ENCODE measurements at places on chromosomes 13 and 19.

- DNase-seq = peak; percentile 52
These were observed 163.5 kb downstream of the KATNAL1 start for GRCh38 chr13:30143666-30144400.

GRCh38 chr19:12840091-12841079 lies 2.1 kb downstream of the MAST1 start:
- DNase-seq = no peak

GRCh38 chr19:37304884-37305255 lies 66.0 kb upstream of the ZNF527 start:
- no peak for DNase-seq

DNA sequence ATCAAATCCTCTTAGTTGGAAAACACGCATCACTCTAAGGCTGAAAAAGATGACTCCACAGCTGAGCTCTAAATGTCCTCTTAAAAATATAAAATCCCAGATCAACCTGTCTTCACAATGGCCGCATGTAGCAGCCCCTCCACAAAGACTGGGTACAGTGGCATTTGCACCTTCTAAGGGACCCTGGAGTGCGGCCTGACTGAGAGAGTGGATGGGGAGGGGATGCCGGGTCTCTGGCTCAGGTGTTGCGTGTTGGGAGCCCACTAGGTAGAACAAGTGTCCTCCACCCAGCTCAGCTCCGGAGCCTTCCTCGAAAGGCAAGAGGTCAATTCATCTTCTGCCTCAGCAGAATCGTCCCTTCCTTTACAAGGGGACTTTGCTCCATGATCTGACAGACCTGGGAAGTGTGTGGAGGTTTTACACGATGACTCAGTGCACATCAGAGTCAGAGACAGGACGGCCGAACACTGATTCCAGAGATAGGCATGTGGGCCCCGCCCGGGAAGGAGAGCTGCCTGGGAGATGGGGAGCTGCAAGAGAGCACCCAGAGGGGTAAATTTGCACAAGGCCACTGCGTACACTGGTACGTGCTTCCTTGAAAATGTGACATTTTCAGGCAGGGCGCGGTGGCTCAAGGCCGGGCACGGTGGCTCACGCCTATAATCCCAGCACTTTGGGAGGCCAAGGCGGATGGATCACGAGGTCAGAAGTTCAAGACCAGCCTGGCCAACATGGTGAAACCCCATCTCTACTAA lies 23.5 kb upstream of the SLC15A1 start:
- peak; percentile 73 for DNase-seq

GRCh38 chr13:84290386-84290785 lies 408.1 kb upstream of the SLITRK1 start:
- no peak for DNase-seq

GRCh38 chr19:18263324-18264136 lies 10.7 kb downstream of the IQCN start:
- no peak for DNase-seq

- DNase-seq = no peak
These were observed 640.7 kb downstream of the LIG4 start for GRCh38 chr13:107574517-107575210.

- peak; percentile 94 for DNase-seq
These were observed 19.7 kb upstream of the ERCC5 start for GRCh38 chr13:102825921-102826706.

- DNase-seq = no peak
These were observed 368.5 kb downstream of the FGF14 start for GRCh38 chr13:102033386-102033785.

- DNase-seq = no peak
These were observed 16.5 kb downstream of the DGKH start for GRCh38 chr13:42064966-42065365.

DNA sequence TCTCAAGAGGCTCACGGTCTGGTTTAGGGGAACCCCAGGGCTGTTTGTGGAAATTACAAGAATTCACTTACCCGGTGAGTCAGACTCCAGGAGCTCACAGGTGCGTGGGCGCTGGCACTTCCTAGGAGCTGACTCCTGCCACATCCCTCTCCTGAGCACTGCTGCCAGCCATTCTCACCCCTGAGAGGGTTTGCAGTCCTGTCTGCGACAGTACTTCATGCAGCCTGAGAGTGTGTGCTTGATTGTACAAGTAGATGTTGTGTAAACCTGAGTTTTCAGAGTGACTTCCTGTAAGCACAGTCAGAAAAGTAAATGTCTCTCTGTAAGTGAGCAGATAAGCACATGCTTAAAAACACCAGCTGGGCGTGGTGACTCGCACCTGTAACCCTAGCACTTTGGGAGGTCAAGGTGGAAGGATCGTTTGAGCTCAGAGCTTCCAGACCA lies 8.1 kb downstream of the MRPL4 start:
- peak; percentile 42 for DNase-seq

GRCh38 chr13:99282264-99283231 lies 24.4 kb upstream of the GPR18 start:
- no peak for DNase-seq

- DNase-seq = no peak
These were observed 442.1 kb downstream of the PCDH20 start for GRCh38 chr13:60973529-60973928.

- no peak for DNase-seq
These were observed 66.1 kb upstream of the SOX1 start for GRCh38 chr13:112000888-112001287.

- no peak for DNase-seq
These were observed 1527.1 kb upstream of the PRR20A start for GRCh38 chr13:55613429-55614187.

- DNase-seq = peak; percentile 78
These were observed 13.7 kb downstream of the KLHL26 start for GRCh38 chr19:18650468-18651041.

- DNase-seq = peak; percentile 57
These were observed 93.4 kb downstream of the KCTD12 start for GRCh38 chr13:76792731-76793347.

- DNase-seq = peak; percentile 56
These were observed at the start of gene CYSLTR2 for GRCh38 chr13:48653472-48653939. Gene CYSLTR2 (plus strand): TSS chr13:48653929. CDS start chr13:48706818, 52,889 bp downstream.

GRCh38 chr19:2973229-2973628 lies 4.1 kb upstream of the TLE6 start:
- no peak for DNase-seq

- DNase-seq = peak; percentile 71
These were observed 326.2 kb upstream of the GPC6 start for GRCh38 chr13:92900446-92900845.

DNA sequence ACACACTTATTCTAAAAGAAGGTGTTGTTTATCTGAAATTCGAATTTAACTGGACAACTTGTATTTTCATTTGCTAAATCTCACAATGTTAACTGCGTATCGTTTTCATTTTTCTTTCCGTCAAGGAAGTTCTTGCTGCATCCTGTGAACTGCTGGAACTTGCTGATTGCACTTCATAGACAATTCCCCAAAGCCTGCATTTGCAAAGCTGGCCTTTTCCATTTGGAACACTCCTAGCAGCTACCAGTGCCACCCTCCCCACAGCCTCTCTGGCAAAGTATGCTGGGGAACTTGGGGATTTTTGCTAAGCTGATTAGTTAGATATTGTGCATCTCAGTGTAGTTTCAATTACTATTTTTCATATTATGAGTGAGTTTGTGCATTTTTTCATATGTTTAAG lies 20.4 kb upstream of the ARGLU1 start:
- DNase-seq = no peak

DNA sequence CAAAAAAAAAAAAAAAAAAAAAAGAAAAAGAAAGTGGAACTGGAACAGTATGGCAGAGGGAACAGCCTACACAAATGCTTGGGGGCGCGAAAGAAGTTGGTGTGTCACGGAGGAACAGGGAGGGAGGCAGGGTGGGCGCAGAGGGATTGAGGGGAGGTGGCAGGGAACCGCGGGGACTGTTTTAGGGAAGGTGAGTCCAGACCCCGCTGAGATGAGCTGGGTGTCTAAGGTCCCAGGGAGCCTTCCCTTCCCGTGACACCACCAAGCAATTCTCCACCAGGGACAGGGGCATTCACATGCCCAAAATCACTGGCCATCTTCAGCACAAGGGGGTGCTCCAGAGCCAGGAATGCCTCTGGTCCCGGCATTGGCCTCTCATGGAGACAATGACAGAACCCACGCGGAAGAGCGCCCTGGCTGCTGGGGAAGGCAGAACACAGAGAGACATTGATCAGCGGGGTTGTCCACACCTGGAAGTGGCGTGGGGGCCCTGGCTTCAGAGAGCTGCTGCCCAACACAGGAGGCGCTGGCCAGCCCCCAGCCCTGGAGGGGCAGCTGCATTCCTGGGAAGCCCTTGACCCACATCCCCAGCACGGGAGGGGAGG lies 6.9 kb downstream of the PEAK3 start:
- DNase-seq = peak; percentile 37

- DNase-seq = no peak
These were observed 4.1 kb downstream of the CRYL1 start for GRCh38 chr13:20521364-20522115.

- no peak for DNase-seq
These were observed 251.7 kb upstream of the IRS2 start for GRCh38 chr13:110037925-110038573.

- no peak for DNase-seq
These were observed 66.5 kb downstream of the COL4A2 start for GRCh38 chr13:110373617-110374016.

DNA sequence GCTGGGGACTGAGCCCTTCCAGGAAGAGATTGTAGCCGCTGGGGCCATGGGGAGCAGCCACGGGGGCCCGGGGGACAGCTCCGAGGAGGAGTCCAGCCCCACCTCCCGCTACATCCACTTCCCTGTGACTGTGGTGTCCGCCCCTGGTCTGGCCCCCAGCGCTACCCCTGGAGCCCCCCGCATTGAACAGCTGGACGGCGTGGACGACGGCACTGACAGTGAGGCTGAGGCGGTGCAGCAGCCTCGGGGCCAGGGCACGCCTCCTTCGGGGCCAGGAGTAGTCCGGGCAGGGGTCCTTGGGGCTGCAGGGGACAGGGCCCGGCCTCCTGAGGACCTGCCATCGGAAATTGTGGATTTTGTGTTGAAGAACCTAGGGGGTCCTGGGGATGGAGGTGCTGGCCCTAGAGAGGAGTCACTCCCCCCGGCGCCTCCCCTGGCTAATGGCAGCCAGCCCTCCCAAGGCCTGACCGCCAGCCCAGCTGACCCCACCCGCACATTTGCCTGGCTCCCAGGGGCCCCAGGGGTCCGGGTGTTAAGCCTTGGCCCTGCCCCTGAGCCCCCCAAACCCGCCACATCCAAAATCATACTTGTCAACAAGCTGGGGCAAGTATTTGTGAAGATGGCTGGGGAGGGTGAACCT lies 9.6 kb downstream of the IGFLR1 start:
- no peak for DNase-seq

DNA sequence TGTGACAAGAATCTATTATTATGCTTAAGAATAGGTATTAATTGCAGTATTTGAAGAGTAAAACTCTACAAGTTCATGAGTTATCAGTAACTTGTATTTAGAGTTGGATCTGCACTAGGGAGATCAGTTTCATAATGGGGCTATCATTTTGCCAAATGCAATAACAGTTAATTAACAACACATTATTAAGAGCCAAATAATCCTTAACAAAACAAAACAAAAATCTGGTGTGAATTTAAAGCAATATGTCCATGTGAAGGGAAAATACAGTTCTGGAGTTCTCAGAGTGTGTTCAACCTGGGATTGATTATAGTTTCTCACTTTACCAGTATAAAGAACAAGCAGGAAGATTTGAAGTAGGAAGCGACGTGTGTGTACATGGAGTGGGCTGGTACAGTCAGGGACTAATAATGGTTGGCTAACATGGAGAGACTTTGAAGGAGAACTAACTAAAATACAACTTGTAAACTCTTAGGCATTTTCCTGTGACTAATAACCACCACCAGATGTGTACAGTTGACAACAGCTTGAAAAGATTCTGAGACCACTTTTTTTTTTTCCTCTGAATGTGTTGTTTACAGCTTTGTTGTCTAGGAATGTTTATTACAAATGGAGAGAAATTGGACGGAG lies 58.5 kb downstream of the POSTN start:
- peak; percentile 74 for DNase-seq

- DNase-seq = no peak
These were observed 11.3 kb downstream of the RGCC start for GRCh38 chr13:41468631-41469030.

- DNase-seq = no peak
These were observed 1.5 kb upstream of the TNFSF9 start for GRCh38 chr19:6529351-6529750.

DNA sequence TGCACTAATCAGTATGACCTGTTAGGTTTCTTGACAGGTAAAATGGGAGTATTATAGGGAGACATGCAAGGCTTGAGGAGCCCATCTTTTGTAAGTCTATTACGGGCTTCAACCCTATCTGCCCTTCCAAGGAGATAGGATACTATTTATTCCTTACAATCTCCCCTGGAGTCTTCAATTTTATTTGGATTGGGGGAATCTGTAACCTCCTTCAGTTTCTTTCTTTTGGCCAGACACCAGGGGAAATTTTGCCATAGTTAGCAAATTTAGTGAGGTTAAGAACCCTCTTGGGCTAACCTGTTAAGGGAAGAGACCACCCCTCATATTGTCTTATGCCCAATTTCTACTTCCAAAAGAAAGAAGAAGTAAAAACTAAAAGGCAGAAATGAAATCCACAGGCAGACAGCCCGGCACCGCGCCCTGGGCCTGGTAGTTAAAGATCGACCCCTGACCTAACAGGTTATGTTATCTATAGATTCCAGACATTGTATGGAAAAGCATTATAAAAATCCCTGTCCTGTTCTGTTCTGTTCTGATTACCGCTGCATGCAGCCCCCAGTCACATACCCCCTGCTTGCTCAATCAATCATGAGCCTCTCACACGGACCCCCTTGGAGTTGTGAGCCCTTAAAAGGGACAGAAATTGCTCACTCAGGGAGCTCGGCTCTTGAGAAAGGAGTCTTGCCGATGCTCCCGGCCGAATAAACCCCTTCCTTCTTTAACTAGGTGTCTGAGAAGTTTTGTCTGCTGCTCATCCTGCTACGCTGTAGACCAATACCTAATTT lies 39.6 kb upstream of the CD177 start:
- DNase-seq = no peak

DNA sequence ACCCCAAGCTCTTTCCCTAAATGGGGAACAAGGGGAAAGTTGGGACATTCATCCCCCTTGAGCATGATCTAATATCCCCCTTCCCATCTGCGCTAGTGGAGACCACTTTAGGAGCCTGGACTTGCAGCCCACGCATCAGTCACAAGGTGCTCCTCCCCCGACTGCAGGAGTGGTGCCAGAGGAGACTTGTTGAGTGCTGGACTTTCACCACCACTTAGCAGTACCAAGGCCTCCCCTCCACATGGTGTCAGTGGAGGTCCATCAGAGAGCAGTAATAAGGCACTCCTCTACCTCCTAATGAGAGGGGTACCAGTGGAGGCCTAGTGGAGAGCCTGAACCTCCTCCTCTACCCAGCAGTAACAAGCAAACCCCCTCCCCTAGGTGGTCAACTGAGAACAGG lies 22.5 kb downstream of the CAB39L start:
- no peak for DNase-seq

DNA sequence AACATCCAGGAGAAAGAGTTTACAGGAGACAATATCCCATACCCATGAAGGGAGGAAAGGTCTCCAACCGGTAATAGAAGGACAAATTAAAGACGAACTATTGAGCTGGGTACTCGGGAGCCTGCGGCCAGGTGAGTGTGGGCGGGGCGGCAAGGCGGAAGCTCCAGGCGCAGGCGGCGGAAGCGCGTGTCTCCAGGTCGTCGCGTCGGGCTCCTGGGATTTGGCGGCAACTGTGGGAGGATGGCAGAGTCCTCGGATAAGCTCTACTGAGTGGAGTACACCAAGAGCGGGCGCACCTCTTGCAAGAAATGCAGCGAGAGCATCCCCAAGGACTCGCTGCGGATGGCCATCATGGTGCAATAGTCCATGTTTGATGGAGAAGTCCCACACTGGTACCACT lies 21.6 kb upstream of the ANKRD10 start:
- DNase-seq = no peak

All from astrocyte (in vitro differentiated cells and primary cell).